NCI-H226 (cell line): ENCODE measurements at places on chromosomes 7 and 10.

DNA sequence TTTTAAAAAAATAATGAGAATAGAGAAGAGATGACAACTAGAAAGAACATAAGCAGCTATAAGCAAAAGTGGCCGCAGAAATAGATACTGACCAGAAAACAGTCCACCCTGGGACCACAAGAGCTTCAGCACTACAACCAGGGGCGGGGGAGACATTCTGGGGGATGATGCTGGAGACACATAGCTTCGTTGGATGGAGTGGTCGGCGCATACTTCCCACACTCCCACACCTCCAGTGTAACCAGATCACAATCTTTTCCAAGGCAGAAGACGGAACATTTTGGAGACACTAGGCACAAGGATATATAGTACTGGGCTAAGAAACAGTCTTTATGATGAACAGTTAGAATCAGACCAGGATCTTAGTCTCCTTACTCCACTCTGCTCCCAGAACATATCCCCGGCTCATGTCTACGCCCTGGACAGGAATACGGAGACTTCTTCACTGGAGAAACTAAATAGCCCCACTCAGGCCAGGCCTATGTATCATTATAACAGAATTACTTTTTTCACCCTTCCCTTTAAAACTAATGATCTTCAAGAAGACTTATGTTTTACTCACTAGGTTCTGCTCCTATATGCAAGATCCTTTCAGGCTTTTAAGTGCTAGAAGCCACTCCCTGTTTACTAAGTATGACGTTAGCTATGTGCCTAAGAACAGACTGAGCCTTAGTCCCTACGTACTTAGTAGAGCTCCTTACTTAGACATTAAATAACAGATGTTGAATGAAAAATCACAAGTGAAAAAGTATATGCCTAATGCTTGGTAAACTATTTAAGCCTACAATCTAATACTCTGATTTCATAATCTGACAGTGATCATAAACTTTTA is 169.6 kb downstream of the SRPK2 start:
- peak; percentile 56 for DNase-seq

- DNase-seq: peak; percentile 59
Measured at GRCh38 chr7:44162785-44163395, 21.8 kb upstream of the MYL7 start.

DNA sequence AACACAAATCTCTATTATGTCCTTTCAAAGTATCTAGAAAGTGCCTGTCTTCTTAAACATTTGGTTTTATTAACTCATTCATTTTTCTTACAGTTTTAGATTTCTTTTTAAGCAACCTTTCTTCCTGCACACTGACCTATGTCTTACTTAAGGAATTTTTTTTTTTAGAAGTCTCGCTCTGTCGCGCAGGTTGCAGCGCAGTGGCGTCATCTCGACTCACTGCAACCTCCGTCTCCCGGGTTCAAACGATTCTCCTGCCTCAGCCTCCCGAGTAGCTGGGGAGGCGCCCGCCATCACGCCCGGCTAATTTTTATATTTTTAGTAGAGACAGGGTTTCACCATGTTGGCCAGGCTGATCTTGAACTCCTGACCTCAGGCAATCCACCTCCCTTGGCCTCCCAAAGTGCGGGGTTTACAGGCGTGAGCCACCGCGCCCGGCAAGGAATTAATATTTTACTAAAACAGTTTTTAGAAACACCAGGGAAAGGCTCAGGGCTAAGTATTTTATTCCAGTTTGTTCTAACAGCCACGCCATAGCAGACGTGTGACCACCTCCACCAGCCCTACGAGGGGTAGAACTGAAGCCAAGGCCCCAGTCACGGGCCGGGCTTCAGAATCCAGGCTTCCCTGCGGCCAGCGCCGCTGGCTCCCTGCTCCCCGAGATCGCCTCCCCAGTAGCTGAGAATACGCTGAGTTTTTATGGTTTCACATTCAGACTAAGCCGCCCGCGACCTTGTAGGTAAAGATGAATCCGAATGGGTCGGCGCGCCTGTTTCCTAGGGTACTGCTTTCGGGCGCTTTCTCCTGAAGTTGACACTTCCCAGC is 941 bp upstream of the LUC7L2 start:
- DNase-seq: no peak

DNA sequence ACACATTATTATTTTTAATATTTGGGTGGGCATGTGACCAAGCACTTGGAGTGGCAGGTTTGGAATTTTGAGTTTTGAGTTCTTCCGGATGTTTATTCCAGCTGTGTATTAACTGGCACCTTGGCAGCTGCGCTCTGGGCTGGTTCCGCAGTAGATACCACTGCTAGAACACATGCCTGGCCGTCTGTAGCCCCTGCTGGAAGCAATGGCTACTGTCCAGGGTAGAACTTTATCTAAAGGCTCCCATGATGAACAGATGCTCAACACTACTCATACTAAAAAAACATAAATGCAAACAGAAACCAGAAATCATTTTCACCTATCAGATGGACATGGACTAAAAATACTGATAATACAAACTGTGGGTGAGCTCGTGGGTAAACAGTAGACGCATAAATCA is 19.4 kb upstream of the SH3PXD2A start:
- no peak for DNase-seq

DNA sequence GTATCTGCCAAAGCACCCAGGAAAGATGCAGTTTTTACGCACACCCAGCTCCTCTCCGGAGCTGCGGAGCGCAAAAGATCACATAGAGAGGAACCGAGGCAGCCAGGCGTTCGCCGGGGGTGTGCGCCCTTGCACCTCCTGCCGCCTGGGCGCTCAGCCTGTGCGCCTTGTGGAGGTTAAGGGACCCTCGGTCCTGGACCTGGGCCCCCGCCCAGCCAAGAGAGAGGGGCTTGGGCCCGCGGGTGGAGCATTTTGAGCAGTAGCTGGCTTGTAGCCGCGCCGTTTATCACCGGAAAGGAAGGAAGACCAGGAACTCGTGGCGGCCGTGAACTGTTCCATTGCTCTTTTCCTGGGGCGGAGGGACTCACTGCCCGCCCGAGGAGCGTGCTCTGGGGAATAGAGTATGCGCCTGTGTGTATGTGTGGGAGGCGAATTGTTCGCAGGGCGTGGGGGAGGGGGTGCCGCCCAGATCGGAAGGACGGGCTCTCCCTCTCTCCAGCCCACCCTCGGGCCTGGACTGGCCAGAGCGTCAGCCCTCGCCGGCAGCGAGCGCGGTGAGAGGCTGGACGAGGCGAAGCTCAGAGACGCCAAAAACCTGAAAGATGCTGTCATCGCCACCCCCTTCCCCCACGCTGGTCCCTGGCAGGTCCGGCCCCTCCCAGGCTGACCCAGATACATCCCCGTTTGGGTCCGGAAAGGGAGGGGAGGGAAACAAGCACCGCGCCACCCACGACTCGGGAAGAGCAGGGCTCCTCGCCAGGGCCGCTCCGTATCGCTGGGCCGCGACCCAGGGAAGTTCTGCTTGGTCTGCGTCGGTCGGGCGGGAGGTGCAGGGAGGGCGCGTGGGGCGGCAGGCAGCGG is 1.2 kb upstream of the WNT2 start:
- DNase-seq: peak; percentile 67

DNA sequence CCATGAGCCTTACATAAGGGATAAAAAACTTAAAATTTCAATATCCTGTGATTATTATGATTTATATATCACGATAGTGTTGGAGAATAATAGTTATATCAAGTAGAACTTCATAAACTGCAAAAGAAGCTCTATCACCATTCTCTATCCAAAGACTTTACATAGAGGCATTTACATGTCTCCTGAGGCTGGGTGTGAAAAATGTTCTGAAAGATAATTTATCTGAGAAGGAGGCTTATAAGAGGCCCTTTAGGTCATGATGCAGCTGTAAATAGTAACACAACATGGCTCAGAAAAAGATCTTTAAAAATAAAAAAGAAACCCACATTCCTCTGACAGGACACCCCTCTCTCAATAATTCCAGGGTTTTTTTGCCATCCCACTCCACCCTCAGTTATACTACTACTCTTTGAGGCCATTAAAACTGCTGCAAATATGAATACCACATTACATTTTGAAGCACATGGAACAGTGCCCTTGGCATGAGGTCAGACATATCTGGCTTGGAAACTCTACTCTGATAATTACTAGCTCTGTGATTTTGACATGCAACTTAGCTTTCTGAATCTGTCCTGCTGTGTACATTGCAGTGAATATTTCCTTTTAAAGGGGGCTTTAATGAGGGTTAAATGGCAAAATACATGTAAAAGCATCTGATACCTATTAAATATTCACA is 55.5 kb downstream of the SLC16A12 start:
- DNase-seq: no peak

- DNase-seq: peak; percentile 22
Measured at GRCh38 chr10:3911713-3912442, 126.9 kb upstream of the KLF6 start.

DNA sequence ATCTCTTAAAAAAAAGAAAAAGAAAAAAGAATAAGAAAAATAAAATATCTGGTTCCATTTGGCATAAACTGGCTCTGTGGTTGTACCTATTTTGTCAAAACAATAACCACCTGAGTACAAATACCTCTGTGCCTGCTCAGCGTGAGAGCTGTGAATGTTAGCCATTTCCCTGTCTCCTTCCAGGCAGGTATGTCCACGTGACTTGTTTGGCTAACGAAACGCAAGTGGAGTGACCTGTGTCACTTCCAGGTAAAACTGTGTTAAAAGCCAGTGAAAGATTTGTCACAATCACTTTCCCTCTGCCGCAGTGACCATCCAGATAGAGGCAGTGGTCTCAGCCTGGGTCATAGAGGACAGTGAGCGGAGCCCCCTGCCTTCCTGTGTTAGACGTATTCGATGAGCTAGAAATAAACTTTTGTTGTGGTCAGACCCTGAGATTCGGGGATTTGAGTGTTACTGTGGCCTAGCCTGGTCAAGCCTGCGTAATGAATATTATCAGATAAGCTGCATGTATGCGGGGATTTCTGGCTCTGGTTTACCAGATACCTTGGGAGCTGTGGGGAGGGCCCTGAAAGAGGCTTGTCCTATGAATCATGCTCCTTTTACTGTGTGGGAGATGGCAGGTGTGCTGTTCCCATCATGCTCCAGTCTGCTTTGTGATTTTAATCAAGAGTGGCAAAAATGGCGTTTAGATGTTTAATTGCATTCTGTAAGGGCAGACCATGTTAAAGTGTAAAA is 3.8 kb downstream of the PTER start:
- peak; percentile 88 for DNase-seq

DNA sequence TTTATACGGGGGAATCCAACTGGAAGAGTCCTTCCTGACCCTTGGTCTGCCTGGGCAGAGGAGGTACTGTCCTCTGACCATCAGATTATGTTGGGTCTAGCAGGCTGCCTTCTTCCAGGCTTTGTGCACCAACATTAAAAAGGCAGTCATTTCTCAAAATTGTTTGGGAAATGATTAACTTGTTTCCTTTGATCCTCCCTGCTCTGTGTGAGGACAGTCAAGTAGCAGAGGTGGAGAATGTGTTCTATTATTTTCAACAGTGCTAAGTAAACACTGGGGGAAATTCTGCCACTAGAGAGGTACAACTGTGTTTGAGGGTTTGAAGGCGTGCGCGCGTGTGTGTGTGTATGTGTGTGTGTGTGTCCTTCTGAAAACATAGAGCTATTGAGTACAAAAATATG is 20.6 kb downstream of the ACSL5 start:
- DNase-seq: no peak

DNA sequence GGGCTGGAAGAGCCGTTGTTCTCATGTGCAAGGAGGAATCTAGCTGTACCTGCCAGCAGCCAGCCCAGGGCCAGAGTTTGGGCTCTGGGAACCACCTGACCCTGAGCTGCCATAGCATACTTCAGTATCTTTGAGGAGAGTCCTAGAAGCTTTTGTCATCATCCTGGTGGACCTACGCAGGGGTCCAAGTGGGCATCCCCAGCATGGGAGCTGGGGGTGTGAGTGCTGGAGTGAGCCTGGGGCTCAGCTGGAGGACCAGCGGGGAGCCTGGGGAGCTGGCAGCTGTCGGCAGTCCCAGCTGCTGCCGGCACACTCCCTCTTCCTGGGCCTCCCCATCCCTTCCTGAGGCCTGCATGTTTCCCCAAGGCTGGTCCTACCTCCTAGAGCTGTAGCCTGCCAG is 32.5 kb downstream of the C10orf105 start:
- no peak for DNase-seq

- DNase-seq: no peak
Measured at GRCh38 chr10:4984223-4984622, 19.4 kb downstream of the AKR1C2 start.

GRCh38 chr10:28996345-28996744 is 292.5 kb upstream of the LYZL1 start:
- DNase-seq: no peak

DNA sequence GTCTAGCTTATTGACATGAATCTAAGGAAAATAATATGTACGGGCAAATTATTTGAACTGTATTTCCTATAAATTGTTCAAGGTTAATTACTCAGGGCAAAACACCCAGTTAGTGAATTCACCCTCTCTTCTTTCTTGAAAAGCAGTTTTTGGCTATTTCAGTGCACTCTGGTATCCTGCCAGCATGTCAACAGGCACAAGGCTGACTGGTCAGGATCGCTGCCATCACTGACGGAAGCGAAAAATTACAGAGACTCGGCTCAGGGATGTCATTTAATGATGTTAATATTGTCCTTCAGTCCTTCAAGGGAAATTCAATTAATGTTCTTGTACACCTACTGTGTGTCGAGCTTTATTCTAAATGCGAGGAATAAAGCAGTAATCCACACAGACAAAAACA is 28.3 kb upstream of the OLAH start:
- no peak for DNase-seq

DNA sequence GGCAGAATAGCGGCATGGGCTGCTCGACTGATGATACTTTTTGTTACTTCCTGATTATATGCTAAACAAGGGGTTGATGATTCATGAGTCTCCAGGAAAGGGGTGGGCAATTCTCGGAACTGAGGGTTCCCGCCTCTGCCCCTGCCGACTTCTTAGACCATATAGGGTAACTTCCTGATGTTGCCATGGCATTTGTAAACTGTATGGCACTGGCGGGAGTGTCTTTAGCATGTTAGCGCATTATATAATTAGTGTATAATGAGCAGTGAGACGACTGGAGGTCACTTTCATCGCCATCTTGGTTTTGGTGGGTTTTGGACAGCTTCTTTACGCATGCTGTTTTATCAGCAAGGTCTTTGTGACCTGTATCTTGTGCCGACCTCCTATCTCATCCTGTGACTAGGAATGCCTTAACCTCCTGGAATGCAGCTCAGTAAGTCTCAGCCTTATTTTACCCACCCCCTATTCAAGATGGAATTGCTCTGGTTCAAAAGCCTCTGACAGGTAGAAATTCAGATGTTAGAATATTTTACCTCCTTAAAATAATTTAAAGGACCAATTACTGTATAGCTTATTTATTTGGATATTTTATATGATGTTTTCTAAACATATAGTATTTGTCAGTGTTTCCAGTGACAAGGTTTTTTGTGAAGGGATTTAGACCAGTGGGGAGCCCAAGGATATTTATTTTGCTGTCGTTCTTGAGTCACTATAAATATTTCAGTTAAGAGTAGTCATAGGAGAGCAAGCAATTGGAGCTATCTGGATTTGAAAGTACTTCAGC is 90.1 kb upstream of the PIK3CG start:
- DNase-seq: no peak

GRCh38 chr10:103139803-103140202 is 53.3 kb downstream of the NT5C2 start:
- DNase-seq: no peak

- DNase-seq: peak; percentile 36
Measured at GRCh38 chr10:102347236-102347828, 48.2 kb upstream of the NFKB2 start.
